ENCODE measurements at places on chromosomes 12 and 14.

DNA sequence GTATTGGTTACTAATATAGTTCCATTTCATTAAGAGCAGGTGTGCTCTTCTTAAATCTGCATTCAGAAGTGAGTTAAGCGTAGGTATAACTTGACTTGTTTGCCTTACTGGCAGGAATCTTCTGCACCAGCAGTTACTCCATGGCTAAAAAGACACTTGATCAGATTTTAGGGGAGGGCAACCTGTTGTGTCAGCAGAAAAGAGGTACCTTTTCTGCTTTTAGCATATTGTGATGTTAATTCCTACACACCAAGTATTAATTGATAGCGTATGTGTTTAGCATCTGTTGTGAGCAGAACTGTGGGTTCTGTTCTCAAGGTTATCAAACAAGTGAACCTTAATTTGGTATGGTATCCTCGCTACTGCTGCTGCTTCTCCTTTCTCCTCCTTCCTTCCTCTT lies 38.3 kb downstream of the TTLL5 start:
- no peak for DNase-seq

- DNase-seq: no peak
These were observed 46.5 kb upstream of the PRIMA1 start for GRCh38 chr14:93834699-93835371.

- no peak for DNase-seq
These were observed 41.4 kb downstream of the FUT8 start for GRCh38 chr14:65453807-65454480.

- DNase-seq: no peak
These were observed 138.1 kb upstream of the PLXNC1 start for GRCh38 chr12:94010307-94010706.

DNA sequence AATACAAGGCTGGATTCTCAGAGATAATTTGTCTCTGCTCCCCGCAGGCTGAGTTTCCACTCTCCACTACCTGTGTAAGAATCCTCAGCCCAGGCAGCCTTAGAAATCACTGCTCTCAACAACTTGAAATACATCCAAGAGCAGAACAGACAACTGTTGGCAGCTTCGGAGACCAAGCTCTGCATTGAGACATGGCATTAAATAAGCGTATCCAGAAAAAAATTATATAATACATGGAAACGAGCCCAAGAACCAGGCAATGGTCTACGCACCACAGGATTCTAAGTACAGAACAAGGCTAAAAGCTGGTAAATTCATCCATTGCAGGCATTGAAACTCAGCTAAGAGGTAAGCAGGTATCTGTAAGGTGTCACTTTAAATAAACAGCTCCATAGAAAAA lies 165.5 kb upstream of the DIO3 start:
- no peak for DNase-seq

- peak; percentile 19 for DNase-seq
These were observed 61.5 kb upstream of the PLEKHG7 start for GRCh38 chr12:92641291-92641690.

DNA sequence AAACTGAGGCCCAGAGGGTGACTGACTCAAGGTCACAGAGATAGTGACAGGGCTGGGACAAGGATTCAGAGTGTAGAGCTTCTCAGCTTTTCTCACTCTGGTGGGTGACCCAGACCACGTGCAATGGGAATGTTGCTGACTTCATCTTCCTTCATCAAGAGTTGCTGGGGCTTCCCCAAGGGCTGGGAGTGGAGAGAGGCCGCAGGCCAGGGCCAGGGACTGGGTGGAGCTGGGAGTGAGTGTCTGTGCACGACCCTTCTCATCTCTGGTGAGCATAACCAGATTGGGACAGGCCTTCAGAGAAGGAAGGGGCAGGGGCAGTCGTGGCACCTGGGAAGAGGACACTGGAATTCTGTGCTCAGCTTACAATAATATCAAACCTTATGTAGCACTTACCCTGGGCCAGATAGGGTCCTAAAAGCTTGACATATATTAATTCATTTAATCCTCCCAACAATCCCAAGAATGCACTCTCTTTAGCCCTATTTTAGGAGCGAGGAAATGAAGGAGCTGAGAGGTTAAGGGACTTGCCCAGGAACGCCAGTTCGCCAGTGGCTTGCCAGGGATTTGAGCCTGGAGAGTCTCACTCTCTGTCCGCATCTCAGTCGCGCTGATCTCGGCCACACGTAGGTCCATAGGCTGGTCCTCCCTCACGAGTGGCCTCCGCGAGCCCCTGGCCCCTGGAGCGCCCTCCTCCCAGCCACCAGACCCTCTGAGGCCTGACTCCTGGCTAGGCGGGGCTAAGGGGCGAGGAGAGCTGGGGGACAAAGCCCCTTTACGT lies 15.8 kb downstream of the KRT18 start:
- DNase-seq: no peak

GRCh38 chr14:104224131-104224505 lies 85.7 kb downstream of the KIF26A start:
- peak; percentile 80 for DNase-seq

GRCh38 chr12:97275728-97276590 lies 186.6 kb upstream of the RMST start:
- peak; percentile 92 for DNase-seq

GRCh38 chr14:78310272-78310671 lies 140.1 kb downstream of the NRXN3 start:
- peak; percentile 45 for DNase-seq

DNA sequence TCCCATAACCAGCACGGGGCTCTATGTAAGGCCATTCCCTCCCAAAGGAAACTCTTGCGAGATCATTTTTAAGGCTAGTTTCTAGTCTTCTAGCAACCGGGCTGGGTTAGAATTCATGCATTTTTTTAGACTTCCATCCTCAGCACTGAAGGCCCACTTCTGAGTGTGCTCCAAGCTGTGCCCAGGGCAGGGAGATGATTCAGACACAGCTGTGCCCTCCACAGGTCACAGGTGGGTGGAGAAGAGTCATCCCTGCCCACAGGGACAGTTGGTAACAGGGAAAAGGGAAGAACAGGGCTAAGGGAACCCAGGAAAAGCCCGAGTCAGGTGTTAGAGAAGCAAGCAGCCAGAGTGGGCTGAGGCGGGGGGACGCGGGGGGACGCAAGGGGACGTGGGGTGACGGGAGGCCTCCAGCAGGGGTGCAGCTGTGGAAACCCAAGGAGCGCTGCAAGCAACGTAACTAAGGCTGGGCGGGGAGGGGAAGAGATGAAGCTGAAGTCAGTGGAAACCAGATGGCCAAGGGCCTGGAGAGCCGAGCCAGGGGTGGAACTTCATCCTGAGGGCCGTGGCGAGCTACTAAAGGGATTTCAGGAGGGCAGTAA lies 27.2 kb upstream of the PPP2R5C start:
- no peak for DNase-seq

DNA sequence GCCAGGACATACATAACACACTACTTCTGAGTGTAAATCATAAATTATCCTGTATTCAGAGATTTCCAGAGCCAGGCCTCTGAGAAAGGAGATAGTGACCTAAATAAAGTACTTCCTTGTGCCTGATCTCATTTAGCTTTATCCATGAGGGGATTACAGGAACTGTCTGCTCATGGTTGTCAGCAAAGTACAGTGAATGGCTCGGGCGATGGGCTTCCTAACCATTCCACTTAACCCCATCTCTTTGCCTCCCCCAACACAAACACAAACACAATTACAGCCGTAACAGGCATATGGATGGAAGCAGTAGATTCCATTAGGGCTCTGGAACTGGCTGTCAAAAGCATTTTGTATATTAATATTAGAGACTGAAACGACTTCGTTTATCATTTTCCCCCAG lies 206.7 kb upstream of the CPNE8 start:
- DNase-seq: no peak

- DNase-seq: no peak
These were observed 54.4 kb downstream of the IQSEC3 start for GRCh38 chr12:120951-121350.
